ENCODE measurements at places on chromosomes 5 and 9.

- no peak for DNase-seq
Measured at GRCh38 chr9:1916655-1917054, 98.5 kb upstream of the SMARCA2 start.

DNA sequence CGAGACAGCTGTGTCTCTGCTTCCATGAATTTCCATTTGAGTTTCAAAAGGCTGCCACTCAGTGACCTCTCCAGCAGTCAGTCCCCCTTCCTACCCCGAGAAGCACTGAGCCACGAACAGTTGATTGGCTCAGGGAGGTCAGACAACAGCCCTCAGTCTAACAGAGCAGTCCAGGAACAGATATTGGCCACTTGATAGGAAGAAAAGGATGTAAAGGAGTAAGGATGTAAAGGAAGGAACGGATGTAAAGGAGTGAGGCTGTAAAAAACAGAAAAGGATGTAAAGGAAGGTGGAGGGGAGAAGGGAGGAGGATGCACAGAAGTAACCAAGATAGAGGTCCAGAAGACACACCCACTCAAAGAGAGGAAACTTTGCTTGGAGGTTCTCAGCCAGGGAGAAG lies 3.2 kb upstream of the NR4A3 start:
- DNase-seq = peak; percentile 24

- peak; percentile 47 for DNase-seq
Measured at GRCh38 chr9:107361816-107362215, 78.7 kb downstream of the RAD23B start.

- no peak for DNase-seq
Measured at GRCh38 chr9:137333016-137333671, 31.1 kb upstream of the NRARP start.

DNA sequence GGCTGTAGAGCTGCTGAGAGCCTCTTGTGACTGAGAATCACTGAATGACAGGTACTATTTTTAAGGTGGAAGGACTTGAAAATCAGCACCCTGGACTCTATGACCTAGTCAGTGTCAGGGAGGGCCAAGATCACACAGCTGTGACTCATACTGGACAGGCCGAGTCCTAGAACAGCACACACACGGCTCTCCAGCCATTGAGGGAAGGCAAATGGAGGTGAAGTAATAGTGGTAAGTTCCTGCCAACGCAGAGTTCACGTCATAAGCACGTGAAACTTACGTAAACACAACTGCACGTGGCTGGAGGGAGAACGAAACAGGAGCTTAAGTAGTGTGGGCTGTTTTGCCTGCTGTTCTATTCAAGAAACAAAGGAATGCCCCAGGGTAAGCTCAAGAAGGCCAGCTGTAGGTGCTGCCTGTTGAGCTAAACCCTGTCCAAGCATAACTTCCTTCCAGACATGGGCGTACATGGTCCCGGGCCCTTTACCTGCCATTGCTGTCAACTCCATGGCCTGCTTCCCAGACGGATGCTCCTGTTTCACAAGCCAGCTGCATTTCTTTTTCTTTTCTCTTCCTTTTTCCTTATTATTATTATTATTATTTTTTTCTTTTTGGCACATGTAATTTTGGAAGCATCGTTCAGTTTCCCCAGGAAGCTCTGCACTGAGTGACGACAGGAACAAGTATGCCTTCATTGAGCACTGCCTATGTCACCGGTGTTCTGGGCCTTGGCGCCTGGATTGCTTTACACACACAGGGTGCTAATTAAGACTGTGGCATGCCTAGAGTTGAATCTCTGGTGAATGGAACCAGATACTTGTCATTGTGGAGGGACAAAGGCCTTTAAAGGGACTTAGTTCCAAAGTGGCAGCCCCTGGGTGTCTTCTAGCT lies 10.2 kb upstream of the LCP2 start:
- DNase-seq = peak; percentile 85

GRCh38 chr9:126450668-126451205 lies 124.1 kb downstream of the MVB12B start:
- DNase-seq = no peak

DNA sequence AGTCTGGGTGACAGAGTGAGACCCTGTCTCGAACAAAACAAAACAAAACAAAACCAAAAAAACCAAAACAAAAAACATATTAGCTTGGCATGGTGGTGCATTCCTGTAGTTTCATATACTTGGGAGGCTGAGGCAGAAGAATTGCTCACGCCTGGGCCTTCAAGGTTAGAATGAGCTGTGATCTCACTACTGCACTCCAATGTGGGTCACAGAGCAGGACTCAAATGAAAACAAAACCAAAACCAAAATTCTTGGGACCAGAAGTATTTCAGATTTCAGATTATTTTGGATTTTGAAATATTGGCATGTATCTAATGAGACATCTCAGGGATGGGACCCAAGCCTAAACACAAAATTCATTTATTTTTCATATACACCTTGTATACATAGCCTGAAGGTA lies 80.2 kb downstream of the TMC1 start:
- DNase-seq = no peak

DNA sequence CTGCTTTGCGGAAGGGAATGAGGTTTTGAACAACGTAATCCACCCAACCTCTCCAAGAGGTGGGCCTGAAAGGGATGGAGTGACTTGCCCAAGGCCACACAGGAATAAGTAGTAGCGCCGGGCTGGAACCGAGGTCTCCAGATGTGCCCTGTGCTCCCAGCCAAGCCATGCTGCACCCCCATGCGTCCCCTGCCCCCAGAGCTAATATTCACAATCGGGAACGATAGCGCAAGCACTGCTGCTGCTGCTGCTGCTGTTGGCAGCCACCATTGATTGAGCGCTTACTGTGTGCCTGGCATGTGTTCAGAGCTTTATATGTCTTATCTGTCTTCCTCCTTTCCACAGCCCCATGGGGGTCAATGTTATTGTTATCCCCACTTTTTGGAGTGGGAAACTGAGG lies 43.9 kb downstream of the AMBP start:
- DNase-seq = no peak

DNA sequence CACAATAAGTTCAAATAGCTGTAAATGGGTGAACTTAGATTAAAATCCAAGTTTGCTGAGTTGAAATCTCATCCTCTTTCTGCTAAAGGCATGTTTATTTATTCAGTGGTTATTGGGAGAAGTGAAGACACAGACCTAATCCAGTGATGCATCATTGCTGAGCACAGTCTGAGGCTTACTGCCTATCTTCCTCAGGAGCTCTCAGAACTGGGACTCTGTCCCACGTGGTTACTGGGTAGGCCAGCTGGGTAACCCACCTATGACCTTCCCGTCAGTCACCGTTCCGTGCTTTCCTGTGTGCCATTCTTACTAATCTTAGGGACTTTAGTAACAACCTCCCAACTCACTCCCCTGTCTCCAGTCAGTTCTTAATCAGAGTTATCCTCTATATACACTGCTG lies 226.8 kb upstream of the ATP10B start:
- no peak for DNase-seq

GRCh38 chr5:96483878-96484277 lies 50.8 kb upstream of the PCSK1 start:
- peak; percentile 56 for DNase-seq

DNA sequence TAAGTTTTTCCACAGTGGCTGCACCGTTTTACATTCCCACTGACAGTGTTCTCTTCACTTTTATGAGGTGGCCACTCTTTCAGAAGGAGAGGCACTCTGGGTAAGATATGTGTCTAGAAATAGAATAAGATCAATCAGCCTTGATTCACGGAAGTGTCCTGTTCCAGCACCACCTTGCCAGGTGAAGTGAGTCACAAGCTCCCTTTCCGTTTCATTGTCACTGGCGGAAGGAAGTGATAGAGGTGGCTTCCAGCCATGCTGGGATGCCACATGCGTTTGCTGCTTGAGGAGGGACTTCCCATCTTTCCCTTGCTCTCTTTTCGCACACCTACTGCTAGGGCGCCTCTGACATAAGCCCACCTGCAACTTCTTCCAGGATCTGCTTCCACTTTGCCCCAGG lies 217.1 kb downstream of the PIK3R1 start:
- no peak for DNase-seq

Measured in NCI-H69 (cell line).